Left renal pelvis (tissue), 4 donors: ENCODE measurements at places on chromosomes 13 and 19. TPM values are rescaled to one million over a fixed set of nuclear protein-coding genes. Genes with fewer than 3 reads are reported as not detected.

DNA sequence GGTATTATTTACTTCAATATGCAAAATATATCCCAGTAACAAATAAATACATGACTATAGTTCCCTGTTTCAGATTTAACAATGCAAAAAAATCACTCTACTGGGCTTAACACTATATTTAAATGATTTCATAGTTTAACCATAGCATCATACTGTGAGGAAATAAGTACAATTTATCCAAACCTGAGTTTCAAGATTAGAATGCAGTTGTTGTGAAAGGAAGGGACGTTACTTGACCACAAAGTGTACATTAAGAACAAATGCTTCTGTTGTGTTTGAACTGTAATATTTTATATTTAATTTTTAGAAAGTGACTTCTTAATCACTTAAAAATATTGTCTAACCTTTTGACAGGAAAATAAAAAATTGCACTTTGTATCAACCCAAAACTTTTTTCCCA is 1747.9 kb upstream of the SPRY2 start:
- DNase-seq = no peak

DNA sequence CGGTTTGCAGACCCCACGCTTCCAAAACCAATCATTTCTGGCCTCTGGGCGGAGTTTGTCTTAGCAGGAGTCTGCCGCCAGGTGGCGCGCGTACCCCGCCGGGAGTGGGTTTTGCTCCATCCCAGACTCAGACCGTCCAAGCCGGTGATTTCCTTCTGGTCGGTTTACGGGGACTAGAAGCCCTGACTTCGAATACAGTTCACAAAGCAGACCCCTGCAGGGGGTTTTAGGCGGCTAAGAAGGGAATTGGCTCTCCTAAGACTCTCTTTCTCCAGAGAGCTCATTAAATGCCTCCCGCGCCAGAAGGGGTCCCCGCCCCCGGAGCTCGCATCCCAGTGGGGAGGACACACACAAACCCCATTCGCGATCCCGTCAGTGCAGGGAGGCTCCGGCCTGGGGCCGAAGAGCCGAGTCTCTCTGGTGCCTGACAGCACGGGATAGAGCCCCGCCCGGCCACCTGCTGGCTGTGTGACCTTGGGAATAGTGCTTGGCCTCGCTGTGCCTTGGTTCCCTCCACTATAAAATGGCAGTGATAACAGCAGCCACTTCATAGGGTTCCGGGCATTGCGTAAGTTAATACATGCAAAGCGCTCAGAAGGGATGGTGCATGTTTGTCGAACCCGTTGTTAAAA is 8.6 kb upstream of the NUP62 start:
- no peak for DNase-seq

- DNase-seq = no peak
Measured at GRCh38 chr19:10420444-10421239, at the start of gene PDE4A. TSS of gene PDE4A (plus strand) at chr19:10420538. CDS start at chr19:10420765, 227 bp downstream.

DNA sequence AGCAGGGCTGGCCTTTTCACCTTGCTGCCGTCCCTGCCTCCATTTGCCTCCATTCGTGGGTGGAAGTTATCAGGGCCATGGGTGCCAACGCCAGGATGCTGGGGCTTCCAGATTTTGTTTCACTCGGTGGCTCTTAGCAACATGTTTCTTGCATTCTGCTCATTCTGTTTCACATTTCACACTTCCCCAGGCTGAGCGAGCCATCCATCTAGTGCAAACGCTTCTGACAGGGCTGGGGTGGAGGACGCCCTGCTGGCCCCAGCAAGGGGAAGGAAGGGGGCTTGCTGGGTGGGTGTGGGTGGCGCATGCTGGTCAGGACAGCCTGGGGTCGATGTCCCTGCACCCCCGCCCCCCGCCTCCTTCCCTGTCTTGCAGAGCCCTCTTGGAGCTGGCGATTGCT is 165.2 kb downstream of the URI1 start:
- DNase-seq = no peak

SIGLEC12 gene
- polyA plus RNA-seq = 0.20 TPM

PRODH2 gene
- polyA plus RNA-seq = 34.6 TPM

- DNase-seq = no peak
Measured at GRCh38 chr13:78700121-78700910, 41.4 kb upstream of the OBI1 start.

CAMSAP3 gene
- polyA plus RNA-seq = 14.6 TPM

PCDH20 gene
- polyA plus RNA-seq = 8.0 TPM

DNA sequence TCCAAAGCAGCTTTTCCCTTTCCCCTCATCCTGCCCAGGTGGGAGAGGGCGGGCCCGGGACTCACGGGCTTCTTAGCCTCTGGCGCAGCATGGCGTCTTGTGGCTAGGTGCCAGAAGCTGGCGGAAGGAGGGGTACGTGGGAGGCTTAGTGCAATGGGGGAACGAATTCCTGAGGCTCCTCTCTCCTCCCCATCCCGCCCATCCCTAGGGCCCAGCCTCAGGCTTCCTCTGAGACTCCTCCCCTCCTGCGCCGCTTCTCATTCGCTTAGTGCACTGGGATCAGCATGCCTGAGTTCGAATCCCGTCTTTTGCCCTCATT is 297.8 kb downstream of the ZNF536 start:
- no peak for DNase-seq

GRCh38 chr19:16258440-16258903 is 60.8 kb downstream of the AP1M1 start:
- DNase-seq = no peak

DNA sequence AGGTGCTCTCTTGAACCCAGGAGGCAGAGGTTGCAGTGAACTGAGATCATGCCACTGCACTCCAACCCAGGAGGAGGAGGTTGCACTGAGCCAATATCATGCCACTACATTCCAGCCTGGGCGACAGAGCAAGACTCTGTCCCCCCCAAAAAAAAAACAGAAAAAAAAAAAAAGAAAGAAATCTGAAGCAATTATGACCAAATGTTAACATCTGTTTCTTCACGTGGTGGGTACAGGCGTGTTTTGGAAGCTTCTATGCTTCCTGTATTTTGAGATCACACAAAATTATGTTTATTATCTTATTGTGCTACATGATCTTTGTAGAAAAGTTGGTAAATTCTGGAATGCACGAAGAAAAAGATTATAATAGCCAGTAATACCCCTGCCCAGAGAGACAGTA is 2.7 kb upstream of the ACP5 start:
- DNase-seq = no peak

GRCh38 chr19:51772977-51773376 is 12.0 kb downstream of the FPR2 start:
- DNase-seq = no peak

DNA sequence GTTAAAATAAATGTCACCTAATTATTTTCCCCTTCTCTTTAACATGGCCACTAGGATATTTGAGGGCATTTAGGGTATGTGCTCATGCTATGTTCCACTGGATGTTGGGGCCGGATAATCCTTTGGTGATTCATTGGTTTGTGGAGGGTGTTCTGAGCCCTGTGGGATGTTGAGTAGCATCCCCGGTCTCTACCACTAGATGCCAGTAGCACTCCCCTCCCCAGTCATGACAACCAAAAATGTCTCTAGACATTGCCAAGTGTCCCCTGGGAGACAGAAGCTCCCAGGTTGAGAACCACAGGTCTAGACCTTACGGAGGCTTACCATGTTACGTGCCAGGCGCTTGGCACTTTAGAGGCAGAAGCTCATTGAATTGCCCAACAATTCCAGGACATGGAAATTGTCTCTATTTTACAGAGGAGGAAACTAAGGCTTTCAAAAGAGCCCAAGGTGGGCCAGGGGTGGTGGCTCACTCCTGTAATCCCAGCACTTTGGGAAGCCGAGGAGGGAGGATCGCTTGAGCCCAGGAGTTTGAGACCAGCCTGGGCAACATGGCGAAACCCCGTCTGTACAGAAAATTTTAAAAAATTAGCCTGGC is 14.1 kb downstream of the SHANK1 start:
- DNase-seq = no peak

- no peak for DNase-seq
Measured at GRCh38 chr19:48403606-48404005, 10.1 kb downstream of the GRIN2D start.

SMIM24 gene
- 13.5 TPM for polyA plus RNA-seq

DNA sequence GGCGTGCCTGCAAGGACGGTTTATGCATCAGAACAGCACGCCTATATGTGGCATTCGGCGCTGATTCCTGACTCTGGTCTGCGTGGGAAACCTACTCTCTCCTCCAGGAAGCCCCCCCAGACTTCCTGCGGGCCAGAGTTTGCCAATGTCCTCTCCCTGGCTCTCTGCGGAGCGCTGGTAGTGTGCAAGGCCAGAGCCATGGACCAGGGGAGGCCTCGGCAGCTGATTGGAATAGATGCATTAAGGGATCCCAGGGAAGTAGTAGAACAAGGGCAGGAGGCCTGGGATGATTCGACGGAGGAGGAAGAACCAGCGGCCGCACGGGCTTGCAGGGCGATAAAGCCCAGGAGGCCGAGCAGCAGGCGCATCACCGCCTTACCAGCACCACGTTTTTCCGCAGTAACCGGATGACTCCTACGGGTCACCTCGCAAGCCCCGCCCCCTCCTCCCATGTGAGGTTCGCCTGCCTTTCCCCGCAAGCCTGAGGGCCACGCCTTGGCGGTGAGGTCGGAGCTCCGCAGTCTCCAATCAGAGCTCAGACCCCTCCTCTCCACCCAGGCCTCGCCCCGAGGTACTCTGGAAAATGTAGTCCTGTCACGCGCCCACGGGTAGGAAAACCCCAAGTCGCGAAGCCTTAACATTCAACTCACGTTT is 5.0 kb downstream of the CLEC11A start:
- DNase-seq = peak; percentile 63
